Endodermal cell (in vitro differentiated cells): ENCODE measurements at places on chromosomes 12 and 14.

- DNase-seq, result no peak
These were observed 8.4 kb downstream of the PITPNM2 start for GRCh38 chr12:123142518-123142840.

DNA sequence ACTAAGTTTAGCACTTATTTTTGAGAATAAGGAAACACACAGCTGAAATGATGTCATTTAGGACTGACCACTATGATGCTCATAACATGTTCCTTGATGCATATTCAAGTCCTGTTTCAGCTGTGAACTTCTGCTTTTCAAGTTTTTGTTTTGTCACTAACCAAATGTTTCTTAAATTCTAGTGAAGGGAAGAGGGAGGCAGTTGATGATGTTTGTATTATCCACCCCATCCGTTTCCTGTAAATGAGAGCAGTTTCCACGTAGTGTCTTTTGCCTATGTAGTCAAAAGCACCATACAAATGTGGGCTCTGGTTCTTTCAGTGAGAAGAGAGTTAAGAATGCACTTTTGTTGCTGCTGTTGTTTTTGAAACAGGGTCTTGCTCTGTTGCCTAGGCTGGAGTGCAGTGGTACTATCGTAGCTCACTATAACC, 491.8 kb downstream of the PCNX1 start:
- no peak for DNase-seq

DNA sequence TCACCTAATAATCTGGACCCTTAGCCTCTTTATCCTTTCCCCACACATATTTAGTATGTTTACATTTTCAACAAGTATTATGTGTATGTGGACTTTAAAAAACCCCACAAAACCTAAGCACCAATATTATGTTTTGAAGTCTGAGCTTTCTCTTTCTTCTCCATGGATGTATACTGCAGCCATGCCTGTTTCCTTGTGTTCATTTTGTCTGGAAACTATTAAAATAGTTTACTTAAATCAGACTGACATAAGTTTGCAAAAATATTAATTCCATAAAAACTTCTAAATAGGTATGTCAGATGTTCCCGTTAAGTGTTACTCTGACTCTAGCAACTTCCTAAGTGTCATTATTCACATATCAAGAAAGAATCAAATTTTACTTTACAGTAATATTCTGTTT, 2.9 kb downstream of the HIGD1C start:
- no peak for DNase-seq

DNA sequence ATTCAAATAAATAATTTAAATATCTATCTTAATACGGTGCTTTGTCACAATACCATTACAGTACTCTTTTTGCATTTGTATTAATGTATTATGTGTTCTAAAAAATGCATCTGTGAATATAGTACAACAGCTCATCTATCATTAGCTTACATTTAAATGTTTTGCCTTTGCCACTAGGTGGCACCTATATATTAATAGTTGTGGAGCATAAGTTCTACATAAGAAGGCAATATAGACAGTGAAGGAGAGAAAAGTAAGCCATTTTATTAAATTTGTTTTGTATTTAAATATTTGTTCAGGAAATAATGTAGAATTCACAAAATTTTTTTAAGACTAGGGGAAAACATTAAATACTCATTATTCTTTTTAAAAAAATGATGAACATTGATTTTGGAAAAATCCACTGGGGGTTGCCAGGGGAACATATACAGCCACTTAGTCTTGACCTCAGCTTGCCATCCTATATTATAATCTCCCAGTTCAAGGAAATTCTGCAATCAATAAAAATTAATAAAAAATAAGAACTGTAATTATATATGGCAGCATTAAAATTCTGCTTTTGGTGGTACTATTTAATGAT, 9.8 kb downstream of the CCER1 start:
- no peak for DNase-seq
